Fibroblast of lung (primary cell): ENCODE measurements at places on chromosomes 13 and 19.

- no peak for DNase-seq
Observed at GRCh38 chr13:99426426-99426825, 74.8 kb upstream of the TM9SF2 start.

GRCh38 chr13:106331116-106331515 lies 204.3 kb downstream of the EFNB2 start:
- DNase-seq, result no peak

- no peak for DNase-seq
Observed at GRCh38 chr13:32861304-32861703, 154.9 kb upstream of the KL start.

DNA sequence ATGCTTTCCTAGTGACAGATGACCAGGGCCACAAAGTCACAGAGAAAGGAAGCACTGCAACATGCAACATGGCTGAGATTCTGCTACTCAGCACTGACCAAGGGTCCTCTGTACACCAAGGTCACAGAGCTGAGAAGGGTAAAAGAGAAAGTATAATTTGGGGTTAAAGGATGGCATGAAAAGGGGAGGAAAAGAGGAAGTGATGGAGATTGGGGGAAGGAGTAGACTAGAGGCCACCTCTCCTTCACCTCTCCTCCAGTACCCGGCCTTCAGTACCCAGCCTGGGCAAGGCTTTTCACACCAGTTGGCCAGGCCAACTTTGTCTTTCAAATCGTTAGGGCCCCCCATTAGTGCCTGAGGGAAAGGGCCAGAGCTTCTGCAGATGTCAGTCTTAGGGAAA lies 6.3 kb upstream of the RPS19 start:
- no peak for DNase-seq

DNA sequence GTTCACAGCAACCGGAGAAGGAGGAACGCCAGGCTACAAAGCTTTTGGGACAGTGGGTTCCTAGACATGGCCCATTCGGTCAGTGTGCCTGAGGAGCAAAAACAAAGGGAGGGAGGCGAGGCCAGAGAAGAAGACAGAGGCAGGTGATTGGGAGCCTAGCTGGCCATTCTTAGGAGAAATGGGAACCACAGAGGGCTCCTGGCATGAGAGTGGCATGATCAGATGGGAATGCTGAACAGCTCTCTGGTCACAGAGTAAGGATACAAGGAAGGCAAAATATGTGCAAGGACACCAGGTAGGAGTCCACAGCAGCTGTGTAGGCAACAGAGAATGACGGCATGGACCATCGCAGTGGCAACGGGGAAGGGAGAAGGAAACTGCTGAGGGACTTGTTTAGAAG lies 82.4 kb downstream of the EFNB2 start:
- DNase-seq, result no peak

DNA sequence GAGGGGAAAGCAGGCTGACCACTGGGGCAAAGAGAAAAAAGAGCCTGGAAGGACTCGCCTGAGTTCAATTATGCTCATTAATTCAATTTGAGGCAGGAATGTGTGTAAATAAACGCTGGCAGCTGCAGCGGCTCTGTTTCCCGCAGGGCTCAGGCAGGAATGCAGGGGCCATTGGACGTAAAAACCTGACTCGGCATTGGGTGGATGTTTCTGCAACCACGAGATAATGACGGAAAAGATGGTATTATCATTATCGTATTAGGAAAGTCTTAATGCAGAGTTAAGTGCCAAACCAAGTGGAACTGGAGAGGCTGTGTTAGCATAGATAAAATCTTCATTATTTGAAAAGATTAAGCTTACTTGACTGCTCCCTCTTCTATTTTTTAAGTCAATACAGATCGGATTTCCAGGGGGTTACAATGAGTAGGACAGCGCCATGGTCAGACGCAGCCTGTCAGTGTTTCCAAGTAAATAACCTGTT lies 169.8 kb downstream of the SHISA2 start:
- peak; percentile 57 for DNase-seq

GRCh38 chr13:99366075-99366987 lies 59.1 kb upstream of the GPR183 start:
- DNase-seq, result no peak

DNA sequence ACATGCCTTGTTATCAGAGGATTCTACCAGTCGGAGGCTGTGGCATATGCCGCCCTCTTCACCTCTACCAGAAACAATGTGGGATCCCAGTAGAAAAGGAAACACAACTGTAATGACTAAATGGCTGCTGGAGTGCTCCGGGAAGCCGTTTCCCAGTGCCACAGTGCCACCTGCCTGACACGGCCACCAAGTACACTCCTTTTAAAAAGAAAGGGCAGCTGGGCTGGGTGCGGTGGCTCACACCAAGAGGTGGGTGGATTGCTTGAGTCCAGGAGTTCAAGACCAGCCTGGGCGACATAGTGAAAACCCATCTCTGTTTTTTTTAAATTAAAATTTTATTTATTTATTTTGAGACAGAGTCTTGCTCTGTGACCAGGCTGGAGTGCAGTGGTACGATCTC lies 67.3 kb downstream of the TRPM4 start:
- DNase-seq, result peak; percentile 43

DNA sequence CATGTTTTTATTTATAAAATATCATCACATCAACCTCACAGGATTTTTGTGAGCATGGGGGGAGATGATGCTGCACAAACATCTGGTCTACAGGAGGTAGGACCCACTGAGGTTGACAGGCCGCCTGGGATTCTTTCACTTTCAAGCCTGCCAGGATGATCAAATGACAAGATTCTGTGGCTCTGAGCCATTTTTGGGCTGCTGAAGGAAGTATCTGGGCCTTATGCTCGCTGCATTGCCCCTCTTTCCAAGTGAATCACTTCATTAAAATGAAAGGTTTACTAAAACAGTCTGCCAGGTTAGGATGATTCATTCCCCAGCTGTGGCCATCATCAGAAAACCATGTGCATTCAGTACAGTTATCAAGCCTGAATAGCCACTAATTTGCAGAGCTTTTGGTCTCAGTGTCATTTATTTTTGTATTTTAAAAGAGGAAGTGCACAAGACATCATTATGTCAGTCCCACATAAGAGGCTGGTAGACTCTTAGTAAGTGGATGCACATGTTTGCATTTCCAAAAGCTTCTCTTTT lies 34.4 kb downstream of the STARD13 start:
- peak; percentile 99 for DNase-seq

GRCh38 chr19:47619763-47620162 lies 10.8 kb downstream of the BICRA start:
- DNase-seq, result peak; percentile 74

GRCh38 chr13:36549126-36549702 lies 116.9 kb downstream of the CCNA1 start:
- DNase-seq, result no peak

GRCh38 chr19:44002212-44002565 lies 568 bp upstream of the ZNF230 start:
- DNase-seq, result no peak

GRCh38 chr19:44525721-44526430 lies 3.6 kb downstream of the CEACAM20 start:
- DNase-seq, result no peak

DNA sequence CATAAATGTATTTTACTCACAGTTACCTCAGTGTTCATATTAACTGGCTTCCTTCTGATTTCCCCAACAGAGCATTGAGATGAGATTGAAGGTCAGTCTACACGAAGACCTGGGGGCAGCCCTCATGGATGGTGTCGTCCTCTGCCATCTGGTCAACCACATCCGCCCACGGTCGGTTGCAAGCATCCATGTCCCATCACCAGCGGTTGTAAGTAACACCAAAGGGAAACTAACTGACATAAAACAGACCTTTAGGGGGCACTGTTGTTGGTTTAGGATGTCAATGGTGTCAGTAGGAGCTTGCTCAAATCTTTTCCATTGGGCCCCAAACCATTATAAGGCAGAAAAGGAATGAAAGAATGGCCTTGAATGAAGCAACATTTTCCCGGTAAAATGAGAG lies 68.2 kb downstream of the ESD start:
- DNase-seq, result peak; percentile 5

DNA sequence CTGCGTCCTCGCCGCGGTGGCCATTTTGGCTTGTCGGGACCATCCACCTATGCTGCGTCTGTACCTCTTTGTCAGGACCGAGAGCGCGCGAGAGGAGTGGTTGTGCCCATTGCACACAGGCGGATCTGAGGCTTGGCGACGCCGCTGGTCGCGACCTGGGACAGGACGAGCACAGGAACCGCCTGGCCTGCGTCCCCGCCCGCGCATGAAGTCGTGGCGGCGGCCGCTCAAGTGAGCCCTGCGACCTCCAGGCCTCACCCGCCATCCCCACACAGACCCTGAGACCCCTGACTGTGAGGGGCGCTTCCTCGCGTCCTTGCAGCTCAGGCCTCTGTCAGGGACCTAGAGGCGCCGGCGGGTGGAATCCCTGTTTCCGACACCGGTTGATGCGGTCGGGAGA lies 16.8 kb downstream of the ZNF586 start:
- DNase-seq, result no peak

DNA sequence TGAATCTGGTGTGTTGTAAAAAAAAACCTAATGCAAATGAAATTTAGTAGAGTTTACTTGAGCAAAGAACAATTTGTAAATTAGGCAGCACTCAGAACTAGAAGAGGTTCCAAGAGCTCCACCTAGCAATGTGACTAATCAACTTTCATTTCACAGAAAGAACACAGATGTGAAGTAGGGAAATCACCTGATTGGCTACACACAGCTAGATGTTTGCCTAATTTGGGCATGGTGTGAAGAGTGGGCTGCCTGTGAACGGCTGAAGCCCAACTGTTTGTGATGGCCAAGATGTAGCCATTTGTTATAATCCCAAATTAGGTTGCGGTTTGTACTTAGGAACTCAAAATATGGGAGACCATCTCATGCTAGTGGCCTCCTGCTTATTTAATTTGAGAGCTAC lies 724.4 kb upstream of the SLITRK5 start:
- DNase-seq, result no peak

DNA sequence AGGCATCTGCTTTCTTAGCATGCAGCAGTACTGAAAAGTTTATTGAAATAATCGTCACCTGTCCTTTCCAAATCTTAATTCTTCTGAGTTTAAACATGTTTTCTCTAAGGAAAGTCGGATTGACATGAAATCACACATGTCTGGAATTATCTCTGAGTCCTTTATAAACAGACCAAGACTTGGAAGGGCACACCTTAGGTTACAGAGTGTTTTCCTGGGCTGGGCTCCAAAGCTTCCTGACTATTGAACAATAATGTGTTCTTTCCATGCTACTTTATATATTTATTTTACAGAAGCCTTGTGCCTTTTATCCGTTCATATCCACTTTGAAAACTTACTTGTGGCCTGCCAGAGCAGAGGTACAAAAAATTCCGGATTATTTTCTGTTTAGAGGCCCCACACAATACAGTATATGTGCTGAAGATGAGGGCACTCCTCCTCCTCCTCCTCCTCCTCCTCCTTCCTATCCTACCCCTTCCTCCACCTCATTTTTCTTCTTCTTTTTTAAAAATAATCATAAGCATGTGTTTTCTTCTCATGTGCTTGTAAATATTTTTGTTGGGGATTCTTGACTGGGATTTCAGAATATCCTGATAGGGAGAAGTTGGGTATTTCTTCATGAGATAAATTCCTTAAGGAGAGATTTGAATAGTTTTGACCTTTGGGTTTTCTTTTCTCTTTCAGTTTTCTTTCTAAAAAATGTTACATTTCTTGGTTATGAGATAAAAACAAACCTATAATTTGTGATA lies 52.3 kb downstream of the LRCH1 start:
- DNase-seq, result peak; percentile 21

- no peak for DNase-seq
Observed at GRCh38 chr13:112481458-112481857, 105.3 kb downstream of the SPACA7 start.

DNA sequence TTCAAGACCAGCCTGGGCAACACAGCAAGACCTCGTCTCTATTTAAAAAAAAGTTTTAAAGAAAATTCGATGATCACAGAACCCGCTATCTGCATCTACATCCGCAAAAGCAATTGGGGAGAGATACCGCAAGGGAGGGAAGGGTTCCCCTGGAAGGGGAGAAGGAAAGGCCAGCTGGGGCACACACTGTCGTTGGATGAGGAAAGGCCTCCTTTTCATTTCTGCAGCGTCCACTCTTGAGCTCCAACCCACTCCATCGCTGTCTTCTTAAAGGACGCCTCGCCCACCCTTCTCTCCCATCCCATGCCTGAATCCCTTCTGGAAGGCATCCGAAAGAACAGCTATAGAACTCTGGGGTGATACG lies 3.2 kb upstream of the PRKCG start:
- DNase-seq, result peak; percentile 16

DNA sequence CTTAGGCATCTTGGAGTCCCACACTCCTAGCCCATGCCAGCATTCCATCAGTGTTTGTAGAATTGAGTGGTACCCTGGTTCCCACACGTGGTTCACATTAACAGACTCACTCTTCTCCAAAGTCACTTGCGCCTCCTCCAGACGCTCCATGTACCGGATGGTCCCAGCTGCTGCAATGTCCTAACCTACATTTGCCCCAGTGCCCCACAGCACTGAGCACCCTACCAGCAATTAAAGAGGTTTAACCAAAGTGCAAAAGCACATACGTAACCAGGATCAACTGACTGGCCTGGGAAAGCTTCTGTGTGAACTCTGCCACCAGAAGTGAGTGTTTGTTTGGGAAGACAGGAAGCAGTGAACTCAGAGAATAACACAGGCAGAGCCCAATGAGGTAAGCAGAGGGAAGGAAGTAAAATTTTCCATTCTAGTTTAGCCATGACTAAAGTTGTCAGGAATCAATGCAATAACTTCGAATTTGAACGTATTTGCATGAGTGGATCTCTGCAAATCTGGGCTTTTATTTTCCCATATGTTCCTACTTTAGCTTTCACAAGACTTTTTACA lies 7.3 kb upstream of the MEDAG start:
- peak; percentile 97 for DNase-seq

- no peak for DNase-seq
Observed at GRCh38 chr19:4399812-4400134, 574 bp downstream of the SH3GL1 start.

DNA sequence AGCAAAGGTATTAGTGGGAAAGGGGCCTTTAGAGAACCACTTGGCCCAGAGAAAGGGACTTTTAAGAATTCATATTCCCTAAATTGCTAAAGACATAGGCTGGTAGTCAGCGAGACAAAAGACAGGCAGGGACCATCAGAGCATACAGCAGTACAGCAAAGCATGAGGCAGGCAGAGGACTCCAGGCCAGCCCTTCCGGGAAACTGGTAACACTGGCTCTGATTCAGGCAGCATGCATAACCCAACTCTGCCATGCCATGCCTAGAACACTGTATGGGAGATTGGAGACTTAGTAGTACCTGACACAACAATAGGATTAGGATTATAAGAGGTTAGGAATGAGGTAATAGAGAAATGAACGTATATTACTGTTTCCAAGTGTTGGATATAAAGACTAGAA lies 34.9 kb downstream of the CAB39L start:
- no peak for DNase-seq

DNA sequence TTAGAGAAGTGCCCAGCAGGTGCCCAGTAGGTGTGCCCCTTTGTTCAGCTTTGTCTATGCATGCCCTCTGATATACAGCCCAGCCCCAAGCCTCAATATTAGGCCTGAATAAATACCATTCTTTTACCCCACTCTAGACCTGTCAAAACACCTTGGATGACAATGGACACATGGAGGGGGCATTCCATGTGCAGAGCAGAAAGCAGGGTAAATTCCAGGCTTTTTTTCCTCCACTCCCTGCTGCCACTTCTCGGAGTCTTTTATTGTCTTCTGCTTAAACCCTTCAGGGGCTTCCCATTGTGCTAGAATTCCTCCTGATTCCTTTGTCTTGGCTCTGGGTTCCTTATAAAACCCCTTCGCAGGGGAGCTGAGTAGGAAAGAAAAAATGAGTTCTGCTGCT lies 5.8 kb upstream of the FRY start:
- DNase-seq, result no peak

GRCh38 chr13:112567161-112567862 lies 20.6 kb downstream of the TUBGCP3 start:
- DNase-seq, result peak; percentile 46
